Fibroblast of pulmonary artery (primary cell): ENCODE measurements at places on chromosomes 6 and 20.
A peak's percentile ranks its signal among the peaks of the same experiment; 100 is the strongest.

DNA sequence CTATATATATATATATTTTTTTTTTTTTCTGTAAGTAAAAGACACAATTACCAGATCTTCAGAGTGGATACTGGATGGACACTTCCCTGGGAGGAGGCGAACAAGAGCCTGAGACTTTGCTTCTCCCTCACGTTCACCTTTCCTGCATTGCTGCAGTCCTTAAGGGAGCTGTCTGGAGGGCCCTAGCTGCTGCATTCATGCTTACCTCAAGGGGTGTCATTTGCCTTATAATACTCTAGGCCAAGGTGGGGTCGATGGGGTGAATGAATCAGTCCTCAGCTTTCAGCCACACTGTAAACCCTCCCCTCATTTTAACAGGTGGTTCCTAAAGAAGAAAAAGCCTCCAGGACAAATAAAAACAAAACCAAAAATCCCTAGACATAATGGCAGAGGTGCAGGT lies 34.8 kb upstream of the CD83 start:
- no peak for DNase-seq

DNA sequence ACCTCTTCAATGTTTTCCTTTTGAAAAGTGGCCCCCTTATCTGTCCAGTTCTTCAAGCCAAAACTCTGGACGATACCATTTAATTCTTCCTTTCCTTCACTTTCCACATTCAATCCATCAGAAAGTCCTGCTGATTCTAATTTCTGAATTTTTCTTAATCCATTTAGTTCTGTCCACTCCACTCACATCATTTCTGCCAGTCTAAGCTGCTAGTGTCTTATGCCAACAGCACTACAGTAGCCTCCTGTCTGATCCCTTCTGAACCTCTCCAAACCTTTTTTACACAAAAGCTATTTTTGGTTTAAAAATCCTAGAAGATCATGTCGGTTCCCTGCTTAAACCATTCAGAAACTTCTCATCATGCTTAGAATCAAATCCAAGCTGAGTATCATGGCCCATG lies 24.5 kb upstream of the SNAP25 start:
- no peak for DNase-seq

- peak; percentile 18 for DNase-seq
Measured at GRCh38 chr6:138287144-138287955, 69.1 kb upstream of the PBOV1 start.

GRCh38 chr6:26286168-26286877 lies 78.7 kb upstream of the BTN3A2 start:
- peak; percentile 84 for DNase-seq

- DNase-seq = no peak
Measured at GRCh38 chr20:37329481-37330165, 16.3 kb upstream of the SRC start.

DNA sequence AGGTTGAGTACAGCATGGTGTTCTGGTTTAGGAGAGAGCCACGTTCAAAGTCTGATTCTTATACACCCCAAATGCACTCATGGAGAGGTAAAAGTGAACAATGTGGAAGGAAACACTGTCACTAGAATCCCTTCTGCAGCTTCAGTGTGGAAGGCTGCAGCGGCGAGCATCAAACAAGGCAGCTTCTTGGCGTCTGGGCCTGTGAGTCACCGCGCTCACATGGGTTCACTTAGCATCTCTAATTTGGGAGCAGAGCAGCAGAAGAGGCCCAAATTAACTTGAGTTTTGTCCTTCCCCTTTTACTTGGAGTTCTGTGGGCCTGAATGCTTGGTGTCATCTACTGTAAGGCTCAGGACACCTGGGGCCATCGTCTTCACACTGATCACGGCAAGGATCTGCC lies 10.9 kb upstream of the E2F1 start:
- peak; percentile 54 for DNase-seq

- no peak for DNase-seq
Measured at GRCh38 chr20:17951323-17951722, 17.3 kb downstream of the SNX5 start.

GRCh38 chr20:11067359-11067758 lies 393.6 kb upstream of the JAG1 start:
- DNase-seq = no peak

GRCh38 chr20:17438436-17439039 lies 92.6 kb downstream of the BFSP1 start:
- no peak for DNase-seq

- DNase-seq = peak; percentile 59
Measured at GRCh38 chr20:44979090-44979621, 12.8 kb downstream of the STK4 start.

GRCh38 chr6:120627612-120628011 lies 706.7 kb downstream of the TBC1D32 start:
- no peak for DNase-seq

DNA sequence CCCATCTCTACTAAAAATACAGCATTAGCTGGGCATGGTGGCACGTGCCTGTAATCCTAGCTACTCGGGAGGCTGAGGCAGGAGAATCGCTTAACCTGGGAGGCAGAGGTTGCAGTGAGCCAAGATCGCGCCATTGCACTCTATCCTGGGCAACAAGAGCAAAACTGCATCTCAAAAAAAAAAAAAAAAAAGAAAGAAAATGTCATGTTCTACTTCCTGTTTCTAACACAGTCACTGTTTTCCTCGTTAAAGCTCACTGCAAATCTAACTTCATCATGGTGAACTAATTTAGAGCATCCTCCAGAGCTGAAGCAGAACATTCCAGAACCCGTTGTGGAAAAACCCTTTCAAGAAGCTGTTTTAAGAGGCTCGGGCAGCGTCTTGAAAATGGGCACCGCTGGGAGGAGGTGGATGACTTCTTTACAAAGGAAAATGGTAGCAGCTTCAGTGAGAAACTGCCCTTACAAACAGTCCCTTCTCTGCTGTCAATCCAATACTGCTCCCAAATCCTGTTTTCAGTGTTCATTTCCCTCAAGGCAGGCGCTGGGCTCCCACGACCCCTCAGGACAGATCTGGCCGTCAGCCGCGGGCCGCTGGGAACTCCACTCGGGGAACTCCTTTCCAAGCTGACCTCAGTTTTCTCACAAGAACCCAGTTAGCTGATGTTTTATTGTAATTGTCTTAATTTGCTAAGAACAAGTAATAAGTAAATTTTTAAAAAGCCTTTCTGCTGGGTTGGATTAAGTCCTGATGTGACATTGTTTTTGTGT lies 12.5 kb downstream of the CTSZ start:
- no peak for DNase-seq

DNA sequence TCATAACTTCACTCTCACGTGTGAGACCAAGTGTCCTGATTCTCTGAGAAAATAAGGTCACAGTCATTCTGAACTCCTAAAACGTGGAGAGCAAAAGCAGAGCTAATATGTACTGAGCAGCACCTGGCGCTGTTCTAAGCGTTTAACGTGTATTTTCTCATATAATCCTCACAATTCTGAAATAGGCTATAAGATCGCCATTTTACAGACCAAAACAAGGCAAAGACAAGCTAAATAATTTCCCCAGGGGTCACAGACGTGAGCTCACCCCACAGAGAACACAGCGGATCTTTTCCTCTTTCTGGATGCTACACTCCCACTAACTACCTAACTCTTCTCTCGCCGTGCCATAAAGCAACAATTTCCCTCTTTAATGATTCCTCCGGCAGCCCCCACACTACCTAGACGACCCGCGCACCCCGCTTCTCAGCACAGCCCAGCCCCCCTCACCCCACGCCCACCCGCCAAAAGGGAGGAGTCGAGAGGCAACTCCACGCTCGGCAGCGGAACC lies 636 bp downstream of the SUPT3H start:
- DNase-seq = no peak

DNA sequence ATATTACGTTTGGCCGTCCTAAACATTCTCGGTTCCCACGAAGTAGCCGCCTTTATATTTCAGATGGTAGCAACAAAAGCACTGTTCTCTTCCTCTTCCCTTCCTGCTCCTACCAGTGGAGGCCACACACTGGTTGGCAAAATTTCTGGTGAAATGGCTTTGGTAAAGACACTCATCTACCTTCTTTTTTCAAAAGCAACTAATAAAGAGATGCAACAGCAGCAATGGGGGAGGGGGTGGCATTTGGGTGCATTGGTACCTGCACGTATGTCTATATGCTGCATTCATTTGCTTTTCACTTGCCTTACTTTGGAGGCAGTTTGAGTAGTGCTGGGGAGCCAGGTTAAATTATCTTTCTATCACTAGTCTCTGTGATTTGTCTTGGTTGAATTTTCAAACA lies 6.0 kb downstream of the POU3F2 start:
- DNase-seq = no peak

DNA sequence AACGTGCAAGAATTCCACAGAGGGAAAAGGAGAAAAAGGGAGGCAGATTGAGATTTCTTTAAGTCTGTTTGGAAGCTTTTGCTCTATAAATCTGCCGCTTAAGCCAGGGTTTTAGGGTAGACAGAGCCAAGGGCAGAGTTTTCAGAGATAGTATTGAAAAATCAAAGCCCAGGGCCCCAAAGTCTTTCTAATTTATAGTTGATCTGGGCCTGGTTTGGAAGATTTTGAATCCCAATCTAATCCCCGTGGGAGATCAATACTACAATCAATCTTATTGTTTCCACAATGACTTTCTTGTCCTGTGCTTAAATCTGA lies 3.3 kb downstream of the BMP2 start:
- no peak for DNase-seq

DNA sequence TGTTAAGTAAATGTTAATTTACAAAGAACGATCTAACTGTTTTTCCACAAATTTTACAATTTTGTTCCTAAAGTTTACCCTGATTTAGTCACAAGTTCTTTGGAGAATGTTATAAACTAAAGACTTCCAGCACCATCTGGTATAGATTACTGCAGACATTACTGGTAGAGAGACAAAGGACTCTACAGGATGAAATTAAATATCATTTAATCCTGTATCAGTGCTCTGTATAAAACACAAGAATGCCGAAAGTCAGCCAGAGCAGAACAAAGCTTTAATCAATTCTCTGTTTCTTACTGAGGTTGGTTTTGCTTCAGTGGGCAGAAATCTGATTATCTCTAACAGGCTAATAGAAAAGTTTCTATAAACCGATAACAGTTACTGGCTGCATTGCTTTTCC lies 763.6 kb downstream of the TENT5A start:
- no peak for DNase-seq

DNA sequence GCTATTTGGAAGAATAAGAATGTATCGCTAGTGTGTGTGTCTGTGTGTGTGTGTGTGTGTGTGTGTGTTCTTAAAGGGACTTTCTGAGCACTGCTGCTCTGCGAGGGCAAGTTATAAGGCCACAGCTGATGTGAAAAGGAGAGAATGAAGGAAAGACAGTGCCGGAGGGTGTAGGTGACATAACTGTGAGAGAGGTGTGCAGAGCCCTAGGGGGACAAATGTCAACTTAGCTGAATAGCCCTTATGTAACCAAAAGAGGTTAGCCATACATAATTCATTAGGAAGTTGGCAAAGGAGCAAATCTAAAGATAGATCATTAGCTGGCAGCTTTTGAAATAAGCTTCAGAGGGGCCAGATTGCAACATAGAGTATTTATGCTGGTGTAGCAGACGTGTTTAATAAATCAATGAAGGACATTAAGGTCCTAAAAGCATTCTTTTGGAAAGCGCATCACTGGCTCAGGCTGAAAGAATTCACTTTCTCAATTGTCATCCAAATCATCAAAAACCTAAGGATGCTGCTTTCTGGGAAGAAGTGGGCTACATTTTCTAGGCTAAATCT lies 81.0 kb downstream of the NDUFAF5 start:
- DNase-seq = no peak

- DNase-seq = no peak
Measured at GRCh38 chr6:11462742-11463397, 74.7 kb upstream of the TMEM170B start.

GRCh38 chr20:48612335-48612734 lies 215.5 kb downstream of the PREX1 start:
- no peak for DNase-seq

GRCh38 chr6:72219536-72219935 lies 333.2 kb downstream of the RIMS1 start:
- DNase-seq = no peak

GRCh38 chr20:16262594-16262993 lies 310.7 kb downstream of the KIF16B start:
- DNase-seq = no peak

GRCh38 chr6:32175711-32176475 lies at the start of gene AGPAT1:
AGPAT1 (minus strand) TSS chr6:32176084; CDS start chr6:32171496, 4,588 bp downstream.
- peak; percentile 98 for DNase-seq

DNA sequence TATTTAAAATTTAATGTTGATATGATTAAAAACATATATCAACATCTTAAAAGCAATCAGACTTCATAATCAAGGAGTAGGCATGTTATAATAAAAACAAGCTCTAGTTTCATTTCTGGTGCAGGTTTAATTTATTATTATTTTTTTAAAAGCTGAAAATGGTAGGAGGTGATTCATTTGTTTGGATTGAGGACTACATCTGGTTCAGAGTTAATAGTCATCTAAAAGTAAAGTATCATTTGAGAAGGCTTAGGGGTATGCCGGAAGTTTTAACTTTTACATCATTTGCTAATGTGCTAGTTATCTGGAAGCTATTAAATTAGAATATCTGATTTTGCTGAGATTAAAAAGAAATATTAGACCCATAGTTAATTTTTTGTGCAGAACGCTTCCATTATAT lies 169.5 kb upstream of the LAMA2 start:
- peak; percentile 11 for DNase-seq

DNA sequence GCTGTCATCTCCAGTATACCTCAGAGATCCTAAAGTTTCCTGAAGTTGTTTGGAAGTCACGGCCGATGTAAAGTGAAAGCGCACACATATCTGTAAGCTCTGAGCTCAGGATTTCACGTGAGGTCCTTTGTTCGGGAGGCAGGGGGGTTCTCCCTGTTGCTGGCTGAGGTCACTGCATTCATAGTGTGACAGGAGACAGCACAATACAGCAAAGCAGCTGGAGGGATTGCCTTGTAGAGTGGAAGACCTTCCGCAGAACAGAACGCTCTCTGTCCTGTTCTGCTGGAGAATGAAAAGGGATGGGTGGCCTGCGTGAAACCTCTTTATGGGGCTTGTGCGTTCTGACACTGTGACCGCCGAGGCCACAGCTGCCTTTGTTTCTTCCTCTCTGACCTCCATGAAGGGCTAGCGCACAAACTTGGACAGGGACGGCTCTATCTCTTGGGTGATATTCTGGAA lies 13.4 kb upstream of the SERPINB1 start:
- peak; percentile 85 for DNase-seq

DNA sequence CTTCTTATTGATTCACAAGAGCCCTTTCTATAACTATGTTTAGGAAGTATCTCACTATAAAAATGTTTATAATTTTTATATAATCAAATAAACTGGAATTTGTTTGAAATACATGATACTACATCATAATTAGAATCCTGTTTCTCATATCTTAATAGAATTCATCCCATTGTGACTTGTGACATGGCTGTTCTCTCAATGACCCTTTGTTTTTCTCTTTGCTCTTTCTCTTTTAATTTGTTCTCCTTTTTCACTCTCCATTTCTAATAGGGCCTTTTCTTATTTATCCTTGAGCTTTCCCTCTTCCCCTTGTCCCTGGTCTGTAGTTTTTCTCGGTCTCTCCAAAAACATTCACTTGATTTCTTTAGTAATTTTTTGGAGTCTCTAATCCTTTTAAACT lies 111.3 kb downstream of the ADGRB3 start:
- no peak for DNase-seq

DNA sequence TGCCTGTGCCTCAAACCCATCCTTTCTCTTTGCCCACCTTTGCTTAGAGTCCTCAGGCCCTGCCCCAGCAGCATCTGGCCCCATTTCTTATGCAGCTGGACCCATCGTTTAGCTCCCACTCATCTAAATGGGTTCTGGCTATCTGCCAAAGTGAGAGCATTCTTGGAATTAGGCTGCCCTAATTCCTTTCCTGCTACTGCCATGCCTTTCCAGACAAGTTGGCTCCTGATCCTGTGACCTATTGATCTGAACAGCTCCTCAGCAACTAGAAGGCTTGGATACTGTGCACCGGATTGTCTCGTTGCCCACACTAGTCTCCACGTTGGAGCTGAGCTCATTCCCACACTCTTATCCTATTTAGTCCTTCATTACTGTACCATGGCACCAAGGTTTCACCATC lies 22.9 kb downstream of the DZANK1 start:
- peak; percentile 8 for DNase-seq
